ENCODE measurements at places on chromosomes 5 and 9.

- no peak for DNase-seq
Measured at GRCh38 chr5:129500101-129500500, 40.0 kb downstream of the ADAMTS19 start.

DNA sequence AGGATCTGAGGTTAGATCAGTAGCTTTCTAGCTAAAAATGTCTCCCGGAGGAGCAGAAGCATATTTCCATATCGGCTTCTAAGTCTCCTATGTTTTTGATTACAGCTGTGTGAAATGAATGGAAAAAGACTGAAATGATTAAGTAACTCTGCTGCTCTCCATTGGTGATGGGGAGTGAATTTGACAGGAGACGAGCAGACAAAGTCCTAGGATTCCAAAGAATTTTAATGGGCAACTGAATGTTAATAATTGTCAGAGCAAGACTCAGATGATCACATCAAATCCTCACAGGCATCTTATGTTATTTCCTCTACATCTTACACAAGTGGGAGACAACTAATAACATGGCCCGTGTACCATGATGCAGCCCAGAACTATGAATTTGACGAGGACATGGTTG lies 66.8 kb downstream of the LIX1 start:
- DNase-seq: no peak

DNA sequence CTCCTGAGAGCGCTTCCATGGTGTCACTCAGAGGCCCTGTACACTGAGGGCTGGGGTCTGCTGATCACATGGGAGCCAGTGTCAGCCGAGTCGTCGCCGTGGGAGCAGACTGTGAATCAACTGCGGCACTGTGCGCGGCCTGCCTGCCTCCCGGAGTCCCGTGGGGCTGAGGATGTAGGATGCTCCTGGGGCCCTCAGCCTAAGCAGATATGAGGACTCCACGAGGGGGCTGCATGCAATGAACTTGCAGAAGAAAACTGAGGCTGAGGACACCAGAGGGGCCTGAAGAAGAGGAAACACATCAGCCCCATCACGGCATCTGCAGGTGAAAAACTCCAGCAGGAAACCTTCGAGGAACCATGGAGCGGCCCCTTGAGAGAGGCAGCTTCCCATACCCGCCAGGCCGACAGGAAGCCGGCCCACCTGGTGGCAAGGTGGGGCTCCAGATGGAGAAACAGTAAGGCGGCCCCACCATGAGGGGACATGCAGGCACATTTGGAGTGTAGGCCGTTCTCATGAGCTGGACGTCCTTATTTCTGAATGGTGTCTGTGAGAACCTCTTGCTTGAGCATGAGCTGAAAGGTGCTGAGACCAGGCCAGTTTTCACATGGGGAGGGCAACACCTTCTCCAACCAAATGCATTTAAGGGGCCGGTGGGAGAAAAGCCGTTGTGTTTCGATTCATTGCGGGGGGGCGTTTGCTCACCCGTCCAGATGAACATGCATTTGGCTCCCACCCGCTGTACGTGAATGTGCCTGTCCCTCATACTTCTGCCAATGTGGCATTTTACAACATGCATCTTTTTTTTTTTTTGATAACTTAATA lies 35.2 kb upstream of the ADAMTS2 start:
- DNase-seq: no peak

DNA sequence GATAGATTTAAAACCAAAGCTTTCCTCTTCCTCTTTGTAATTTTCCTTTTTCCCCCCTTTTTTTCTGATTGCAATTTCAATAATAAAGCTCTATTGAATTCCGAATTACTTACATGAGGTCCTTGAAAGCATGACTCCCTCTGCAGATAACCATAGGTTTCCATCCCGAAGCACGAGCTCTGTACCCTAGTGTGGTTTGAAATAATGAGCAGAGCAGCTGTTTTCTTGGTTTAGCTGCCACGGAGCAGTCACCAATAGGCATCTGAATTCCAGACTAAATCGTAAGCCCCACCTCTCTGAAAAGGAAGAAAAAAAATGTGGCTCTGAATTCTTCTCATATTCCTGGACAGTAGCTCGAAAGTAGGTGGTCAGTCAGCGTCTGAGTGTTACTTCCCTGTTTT lies 18.5 kb upstream of the GNE start:
- DNase-seq: no peak

- DNase-seq: no peak
Measured at GRCh38 chr9:121566481-121567465, 67.1 kb upstream of the GGTA1 start.

GRCh38 chr5:103490030-103490739 lies 72.4 kb downstream of the NUDT12 start:
- DNase-seq: no peak

- DNase-seq: no peak
Measured at GRCh38 chr5:120402606-120403005, 61.5 kb upstream of the PRR16 start.

DNA sequence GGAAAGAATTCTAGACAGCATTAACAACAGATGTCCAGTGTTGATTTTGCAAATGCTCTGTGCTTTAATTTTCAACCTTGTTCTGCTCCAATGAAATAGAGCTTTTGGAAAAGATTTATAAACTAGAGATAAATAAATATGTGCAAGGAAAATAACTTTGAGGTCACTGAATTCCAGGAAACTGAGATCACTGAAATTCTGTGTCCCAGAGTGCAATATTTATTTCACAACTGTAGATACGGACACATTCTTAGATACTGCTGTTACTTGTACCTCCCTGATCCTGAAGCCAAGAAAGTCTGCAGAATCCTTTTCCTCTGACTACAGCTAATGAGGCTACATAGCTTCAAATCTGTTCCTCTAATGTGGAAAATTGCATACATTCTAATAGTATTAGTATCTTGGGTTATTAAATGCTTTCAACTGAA lies 222.9 kb downstream of the DOCK8 start:
- DNase-seq: no peak

DNA sequence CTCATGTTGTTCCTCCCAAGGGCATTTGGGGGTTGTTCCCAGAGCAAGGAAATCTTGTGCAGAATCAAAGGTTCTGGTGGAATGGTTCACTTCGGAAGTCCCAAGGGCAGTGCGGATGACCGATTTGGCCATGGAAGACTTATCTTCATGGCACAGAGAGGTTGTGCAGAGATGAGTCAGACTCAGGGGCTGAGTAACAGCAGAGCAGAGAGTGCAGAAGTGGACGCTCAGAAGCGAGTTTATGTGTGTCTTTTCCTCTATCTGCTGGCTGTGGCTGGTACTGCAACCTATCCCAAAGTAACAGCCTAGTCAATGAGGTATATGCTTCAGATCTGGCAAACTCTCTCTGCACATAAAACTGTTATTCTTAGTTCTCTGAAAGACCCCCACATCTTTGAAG lies 118.1 kb downstream of the DPYSL3 start:
- no peak for DNase-seq

- no peak for DNase-seq
Measured at GRCh38 chr5:129021744-129022143, 56.5 kb downstream of the SLC27A6 start.

DNA sequence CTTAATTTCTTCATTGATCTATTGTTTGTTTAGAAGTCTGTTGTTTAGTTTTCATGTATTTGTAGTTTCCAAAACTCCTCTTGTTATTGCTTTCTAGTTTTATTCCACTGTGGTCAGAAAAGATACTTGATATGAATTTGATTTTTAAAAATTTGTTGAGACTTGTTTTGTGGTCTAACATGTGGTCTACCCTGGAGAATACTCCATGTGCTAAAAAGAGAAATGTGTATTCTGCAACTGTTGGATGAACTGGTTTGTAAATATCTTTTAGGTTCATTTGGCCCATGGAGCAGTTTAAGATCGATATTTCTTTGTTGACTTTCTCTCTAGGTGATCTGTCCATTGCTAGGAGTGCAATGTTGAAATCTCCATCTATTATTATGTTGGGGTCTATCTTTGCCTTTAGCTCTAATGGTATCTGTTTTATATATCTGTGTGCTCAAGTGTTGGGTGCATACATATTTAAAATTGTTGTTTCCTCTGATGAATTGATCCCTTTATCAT lies 150.6 kb upstream of the ATP10B start:
- no peak for DNase-seq

DNA sequence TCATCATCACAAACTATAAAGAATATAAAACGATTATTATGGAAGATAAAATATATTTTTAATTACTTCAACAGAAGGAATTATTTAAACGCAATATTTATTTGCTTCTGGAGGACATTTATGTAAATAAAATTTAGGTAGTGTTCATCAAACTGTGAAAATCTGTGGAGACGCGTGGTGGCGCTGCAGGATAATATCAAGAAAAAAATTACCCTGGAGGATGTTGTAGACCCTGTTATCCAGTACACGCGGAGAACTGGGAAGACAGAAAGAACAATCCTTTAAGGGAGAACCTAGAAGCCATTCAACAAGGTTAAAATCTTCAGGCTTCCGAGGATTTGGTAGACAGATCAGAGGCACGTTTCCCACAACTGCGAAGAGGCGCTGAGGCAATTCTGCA lies at the start of gene PCDHB12:
PCDHB12 (plus strand) TSS at position 242 of the 400 bp plus-strand sequence. CDS start 189 bp downstream, outside the sequence.
- no peak for DNase-seq

GRCh38 chr5:151414536-151414935 lies 32.9 kb upstream of the SLC36A1 start:
- DNase-seq: no peak

- no peak for DNase-seq
Measured at GRCh38 chr9:87853302-87853701, 29.4 kb upstream of the SPATA31E1 start.

GRCh38 chr5:77770293-77771005 lies 5.7 kb downstream of the TBCA start:
- DNase-seq: no peak

DNA sequence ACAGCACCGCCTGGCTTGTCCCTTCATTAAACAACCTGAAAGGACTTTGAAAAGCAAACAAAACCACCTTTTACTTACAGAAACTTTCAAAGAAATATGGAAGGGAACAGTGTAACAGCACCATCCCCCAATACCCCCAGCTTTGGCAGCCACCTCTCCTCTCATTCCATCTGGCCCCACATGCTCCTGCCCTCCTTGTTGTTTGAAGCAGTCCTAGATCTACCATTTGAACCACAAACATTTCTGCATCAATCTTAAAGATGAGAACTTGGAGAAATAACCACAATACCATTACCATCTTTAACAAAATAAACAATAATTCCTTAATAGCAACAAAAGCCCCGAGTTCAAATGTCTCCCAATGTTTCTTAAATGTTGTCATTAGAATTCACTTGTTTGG lies 17.8 kb upstream of the COL15A1 start:
- DNase-seq: no peak

DNA sequence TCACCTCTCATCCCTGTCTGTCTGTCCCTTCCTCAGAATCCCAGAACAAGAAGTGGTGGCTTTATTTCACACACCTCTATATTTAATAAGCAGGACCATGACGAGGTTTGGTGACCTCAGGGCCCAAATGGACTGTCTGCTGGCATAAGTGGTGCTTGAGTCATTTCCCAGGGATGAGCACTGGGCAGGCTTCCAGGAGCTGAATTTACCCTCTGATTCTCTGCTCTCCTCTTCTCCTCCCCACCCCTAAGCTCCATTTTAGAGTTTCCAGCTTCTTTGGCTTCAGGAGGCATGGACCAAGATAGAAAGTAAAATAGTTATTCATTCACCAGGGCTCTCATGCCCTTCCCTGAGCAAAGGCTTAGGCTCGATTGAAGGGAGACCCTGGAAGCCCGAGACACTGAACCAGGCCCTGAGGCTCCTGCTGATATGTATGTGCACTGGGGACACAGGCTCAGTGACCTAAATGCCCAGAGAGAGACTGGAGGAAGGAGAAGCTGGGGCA lies 69.1 kb downstream of the PPARGC1B start:
- DNase-seq: no peak

DNA sequence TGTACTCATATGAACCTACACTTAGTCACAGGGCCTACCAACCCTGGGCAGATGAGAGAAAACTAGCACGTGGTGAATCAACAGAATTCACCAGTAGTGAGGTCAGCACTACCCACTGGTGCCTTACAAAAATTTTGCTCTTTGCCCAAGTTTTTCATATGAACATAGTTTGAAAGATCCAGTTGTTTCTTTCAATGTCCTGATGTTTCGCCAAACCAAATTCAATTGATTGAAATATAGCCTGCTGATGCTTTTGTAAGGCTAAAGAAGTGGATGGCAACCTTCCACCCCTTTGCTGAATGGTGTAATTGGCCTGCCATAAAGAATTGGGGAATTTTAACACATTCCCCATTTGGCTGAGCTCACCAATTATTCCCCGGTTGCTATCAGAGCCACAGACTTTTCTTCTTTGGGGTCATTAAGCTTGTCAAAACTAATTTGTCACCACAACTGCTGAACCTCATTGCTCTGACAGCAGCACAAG lies 339.2 kb downstream of the GLIS3 start:
- no peak for DNase-seq

GRCh38 chr9:88979021-88979420 lies 12.2 kb upstream of the S1PR3 start:
- no peak for DNase-seq

DNA sequence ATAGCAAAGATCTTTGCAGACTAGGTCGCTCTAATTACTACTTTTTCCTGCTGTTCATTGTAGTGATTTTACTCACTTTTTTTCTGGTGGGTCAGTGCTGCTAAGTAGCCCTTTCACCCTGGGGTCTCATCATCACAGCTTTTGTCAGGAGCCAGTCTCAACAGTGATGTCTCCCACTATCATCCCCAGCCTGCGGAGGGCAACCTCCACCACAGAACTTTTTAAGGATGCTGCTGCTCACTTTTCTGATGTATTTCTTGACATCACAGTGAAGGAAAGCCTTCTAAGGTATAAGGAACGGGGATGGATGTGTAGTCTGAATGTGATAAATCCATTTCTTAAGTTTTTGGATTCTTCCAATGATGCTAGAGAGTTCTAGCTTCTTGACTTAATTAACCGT lies 242.5 kb upstream of the RIOK2 start:
- no peak for DNase-seq

- no peak for DNase-seq
Measured at GRCh38 chr5:96031180-96031579, 69.5 kb upstream of the ELL2 start.

DNA sequence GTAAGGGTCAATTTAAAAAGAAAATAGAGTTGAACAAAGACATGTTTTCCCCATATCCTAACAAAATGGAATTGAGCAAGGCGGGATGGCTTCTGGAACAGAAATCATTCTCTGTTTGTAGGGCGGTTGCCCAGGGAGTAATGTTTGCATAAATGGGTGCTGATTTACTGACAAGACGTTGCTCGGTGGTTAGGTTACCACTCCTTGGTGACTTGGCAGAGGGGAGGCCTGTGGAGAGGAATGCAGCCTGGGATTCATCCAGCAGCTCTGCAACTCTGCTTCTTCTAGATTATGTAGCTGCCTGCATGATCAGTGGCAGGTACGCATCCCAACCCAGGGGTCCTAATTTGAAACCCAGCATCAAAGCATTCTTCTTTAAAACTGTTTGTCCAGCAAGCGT lies 200.2 kb downstream of the CFAP90 start:
- no peak for DNase-seq

All from stimulated activated CD4-positive, alpha-beta T cell treated with anti-CD3 and anti-CD28 coated beads, Interleukin-12 subunit alpha, Interleukin-12 subunit beta, amount 100 ng/mL, for 24 hours (primary cell).